ENCODE measurements at places on chromosomes 12 and 14. TPM values are rescaled to one million over a fixed set of nuclear protein-coding genes. Genes with fewer than 3 reads are reported as not detected.

Gene FOXN4
- not detected for total RNA-seq

Gene SIX1
- total RNA-seq: 0.89 TPM

DNA sequence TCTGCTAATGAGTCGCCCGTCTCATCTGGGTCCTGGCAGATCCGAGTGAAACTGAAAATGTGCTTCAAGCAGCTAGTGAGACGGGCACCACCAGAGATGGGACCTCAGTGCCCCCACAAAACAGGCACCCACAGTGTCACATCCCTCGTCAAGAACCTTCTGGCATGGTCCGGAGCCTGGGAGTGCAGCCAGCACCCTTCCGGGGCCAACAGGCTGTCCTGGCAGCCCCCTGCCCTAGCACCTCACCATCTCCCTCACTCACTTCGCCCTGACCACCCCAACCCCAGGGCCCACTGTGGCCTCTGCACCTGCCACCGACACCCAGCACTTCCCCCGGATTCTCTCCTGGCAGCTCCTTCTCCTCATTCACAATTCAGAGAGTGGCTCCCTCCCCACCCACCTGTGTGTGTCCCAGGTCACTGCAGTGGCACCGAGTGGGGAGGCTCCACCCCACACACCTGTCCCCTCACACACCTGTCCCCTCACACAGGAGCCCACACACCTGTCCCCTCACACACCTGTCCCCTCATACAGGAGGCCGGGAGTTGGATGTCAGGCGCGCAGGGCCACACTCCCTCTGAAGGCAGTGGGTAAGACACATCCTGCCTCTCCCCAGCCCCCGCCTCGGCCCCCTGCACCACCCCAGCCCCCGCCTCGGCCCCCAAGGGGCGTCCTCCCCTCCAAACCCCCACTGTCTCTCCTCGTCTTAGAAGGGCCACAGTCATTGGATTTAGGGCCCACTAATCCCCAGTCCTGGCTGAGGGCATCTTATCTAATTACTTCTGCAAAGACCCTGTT is 7.9 kb downstream of the GALNT9 start:
- H3K27me3 ChIP-seq: peaks cover 16% of the 10 kb centered on the region
- H3K4me3 ChIP-seq: no peak overlapping the region
- no peak overlapping the region for H3K27ac ChIP-seq
- no peak for DNase-seq
- no peaks in the 10 kb centered on the region for H3K36me3 ChIP-seq
- no peaks in the 10 kb centered on the region for H3K4me1 ChIP-seq

GRCh38 chr14:23361320-23361719 is 3.7 kb downstream of the EFS start:
- no peaks in the 10 kb centered on the region for H3K36me3 ChIP-seq
- H3K27me3 ChIP-seq: peaks cover 22% of the 10 kb centered on the region
- DNase-seq: no peak
